ENCODE measurements at places on chromosomes 3 and 15. TPM values are rescaled to one million over a fixed set of nuclear protein-coding genes. Genes with fewer than 3 reads are reported as not detected.
A peak's percentile ranks its signal among the peaks of the same experiment; 100 is the strongest.

DNA sequence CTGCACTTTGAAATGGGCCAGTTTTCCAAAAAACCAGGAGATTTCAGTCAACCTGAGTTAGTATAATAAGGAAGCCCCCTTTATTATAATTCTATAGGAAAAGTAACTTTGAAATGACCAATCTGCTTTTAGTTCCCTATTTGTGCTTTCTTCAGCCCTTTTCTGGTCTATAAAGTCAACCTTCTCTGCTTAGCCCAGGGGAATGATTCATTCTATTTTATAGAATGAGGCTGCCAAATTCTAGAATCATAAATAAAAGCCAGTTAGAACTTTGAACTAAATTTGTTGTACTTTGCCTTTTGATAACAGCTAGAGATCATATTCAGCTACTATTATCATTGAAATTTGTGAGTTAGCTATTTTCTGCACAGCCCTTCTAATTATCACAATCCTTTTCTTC is 24.7 kb downstream of the CIP2A start:
- no peak for DNase-seq

The BSN gene
- 0.81 TPM for total RNA-seq

GRCh38 chr3:123006609-123007008 is 21.0 kb downstream of the SEMA5B start:
- DNase-seq, result no peak

- DNase-seq, result no peak
Measured at GRCh38 chr3:15380980-15381890, 46.1 kb downstream of the METTL6 start.

DNA sequence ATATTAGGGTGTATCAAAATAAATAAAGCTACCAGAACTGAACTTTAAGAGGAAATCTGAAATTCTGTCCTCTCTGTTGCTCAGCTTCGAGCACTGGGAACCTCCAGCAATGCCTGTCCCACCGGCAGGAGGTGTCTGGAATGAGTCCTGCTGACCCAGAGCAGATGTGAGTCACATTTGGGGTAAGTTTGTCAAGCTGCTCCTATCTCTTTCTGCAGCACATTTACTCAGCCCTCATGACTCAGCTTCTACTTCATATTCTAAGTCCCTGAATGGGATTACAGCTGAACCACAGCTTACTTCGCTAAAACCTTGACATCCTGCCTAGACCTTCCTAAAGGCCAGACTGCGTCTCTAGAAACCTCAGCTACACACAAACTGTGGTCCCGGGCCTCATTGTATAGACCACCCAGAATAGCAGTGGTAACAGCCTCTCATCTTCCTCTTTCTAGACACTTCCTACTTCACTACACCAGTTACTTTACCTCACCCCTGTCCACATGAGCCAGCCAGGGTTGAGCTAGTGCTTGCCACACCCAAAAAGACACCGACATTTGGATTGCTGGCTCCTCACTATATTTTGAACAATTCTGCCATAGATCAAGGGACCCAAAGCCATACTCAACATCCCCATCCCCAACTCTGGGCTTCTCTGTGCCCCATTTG is 109.6 kb upstream of the TMCO5A start:
- no peak for DNase-seq

GRCh38 chr3:155853214-155854140 is 750 bp downstream of the SLC33A1 start:
- peak; percentile 75 for DNase-seq
